ENCODE measurements at places on chromosomes 11 and 22.

GRCh38 chr11:81470446-81470845, 1263.2 kb downstream of the FAM181B start:
- no peak for DNase-seq

DNA sequence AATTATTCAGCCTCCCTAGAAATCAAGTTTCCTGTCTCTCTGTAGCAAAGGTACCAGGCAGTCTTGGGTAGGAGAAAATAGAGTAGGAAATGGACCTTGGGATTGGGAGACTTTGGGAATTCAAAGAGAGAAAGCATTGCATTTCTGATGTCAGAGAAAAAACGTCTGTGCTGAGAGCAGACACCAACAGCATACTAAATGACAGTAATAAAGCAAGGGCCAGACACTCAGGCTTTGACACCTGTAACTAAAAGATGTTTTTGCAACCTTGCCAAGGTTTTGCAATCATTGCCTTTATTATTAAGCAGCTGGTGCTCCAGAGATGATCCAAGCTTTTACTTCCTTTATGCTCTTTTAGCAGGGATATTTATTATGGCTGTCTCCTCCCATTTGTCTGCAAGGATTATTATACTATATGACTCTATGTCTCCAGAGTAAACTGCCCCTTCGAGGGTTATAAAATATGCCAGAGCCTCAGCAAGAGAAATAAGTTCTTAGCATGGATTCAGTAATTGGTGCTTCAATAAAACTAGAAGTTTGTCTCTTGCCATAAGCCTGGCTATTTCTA, 85.2 kb upstream of the GRAMD1B start:
- no peak for DNase-seq

- no peak for DNase-seq
Measured at GRCh38 chr11:113045146-113045545, 83.9 kb downstream of the NCAM1 start.

- DNase-seq = no peak
Measured at GRCh38 chr11:68008381-68009337, 1.5 kb upstream of the ALDH3B1 start.

GRCh38 chr11:58530236-58530635, 22.3 kb upstream of the OR5B21 start:
- peak; percentile 38 for DNase-seq

DNA sequence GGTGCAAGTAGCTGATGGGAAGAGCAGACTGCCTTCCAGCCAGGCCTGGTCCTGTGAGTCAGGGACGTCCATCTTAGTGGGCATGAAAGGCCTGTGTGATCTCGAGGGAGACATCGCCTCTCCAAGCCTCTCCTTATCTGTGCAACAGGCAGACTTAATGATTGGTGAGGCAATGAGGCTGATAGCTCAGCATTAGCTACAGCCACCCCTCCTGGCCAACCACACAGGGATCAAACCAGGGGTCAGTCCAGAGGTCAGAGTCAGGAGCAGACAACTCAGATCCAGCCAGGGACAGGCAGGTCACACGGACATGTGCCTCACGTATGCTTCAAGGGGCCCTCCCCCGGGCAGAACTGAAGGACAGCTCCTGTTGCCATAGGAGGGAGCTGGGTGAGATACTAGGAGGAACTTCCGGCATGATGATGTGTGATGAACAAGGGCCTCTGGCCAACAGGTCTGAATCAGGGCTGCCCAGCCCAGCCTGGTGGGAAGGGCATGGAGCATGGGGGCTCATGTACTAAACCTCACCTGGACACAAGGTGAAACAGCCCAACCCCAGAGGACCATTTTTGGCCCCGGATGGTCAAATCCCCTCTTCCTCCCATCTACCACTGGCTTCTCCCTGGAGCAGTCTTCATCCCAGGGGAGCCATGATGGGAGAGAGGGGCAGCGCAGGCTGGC, 2.8 kb upstream of the APOC3 start:
- no peak for DNase-seq

DNA sequence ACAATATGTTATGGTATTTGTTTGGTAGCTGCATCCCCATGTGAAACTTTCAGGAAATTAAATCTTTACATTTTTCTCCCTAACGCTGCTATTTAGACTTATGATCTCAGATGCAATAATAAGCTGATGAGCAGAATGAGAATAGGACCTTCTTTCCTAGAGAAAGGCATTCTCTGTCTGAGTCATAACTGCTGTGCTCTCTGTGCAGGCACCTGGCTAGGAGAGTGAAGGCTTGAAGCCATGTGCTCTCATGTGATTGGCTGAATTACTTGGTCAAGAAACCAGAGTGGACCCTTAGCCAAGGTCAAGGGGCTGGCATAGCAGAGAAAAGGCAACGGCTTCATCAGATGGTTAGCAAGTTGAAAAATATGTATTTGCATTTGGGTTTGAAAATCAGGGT, 185.0 kb downstream of the ADAMTS15 start:
- DNase-seq = no peak

DNA sequence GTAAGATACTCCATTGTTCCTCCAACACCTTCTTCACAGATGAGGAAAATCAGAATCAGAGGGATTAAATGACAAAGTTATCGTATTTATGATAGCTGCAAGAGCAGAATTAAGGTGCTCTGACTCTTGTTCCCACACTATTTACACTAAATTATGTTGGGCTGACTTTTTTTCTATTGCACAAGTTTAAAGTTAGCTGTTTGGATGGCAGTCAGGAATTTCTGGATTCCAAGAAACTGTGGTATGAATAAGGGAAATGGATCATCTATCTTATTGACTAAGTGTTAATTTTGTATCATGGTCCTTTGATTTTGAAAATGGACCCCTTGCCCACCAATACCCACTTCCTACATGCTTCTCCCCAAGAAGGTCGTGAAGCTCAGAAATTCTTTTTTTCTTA, 19.9 kb upstream of the APOA1 start:
- DNase-seq = no peak

- DNase-seq = no peak
Measured at GRCh38 chr11:68946416-68947090, 34.2 kb downstream of the MRGPRD start.

DNA sequence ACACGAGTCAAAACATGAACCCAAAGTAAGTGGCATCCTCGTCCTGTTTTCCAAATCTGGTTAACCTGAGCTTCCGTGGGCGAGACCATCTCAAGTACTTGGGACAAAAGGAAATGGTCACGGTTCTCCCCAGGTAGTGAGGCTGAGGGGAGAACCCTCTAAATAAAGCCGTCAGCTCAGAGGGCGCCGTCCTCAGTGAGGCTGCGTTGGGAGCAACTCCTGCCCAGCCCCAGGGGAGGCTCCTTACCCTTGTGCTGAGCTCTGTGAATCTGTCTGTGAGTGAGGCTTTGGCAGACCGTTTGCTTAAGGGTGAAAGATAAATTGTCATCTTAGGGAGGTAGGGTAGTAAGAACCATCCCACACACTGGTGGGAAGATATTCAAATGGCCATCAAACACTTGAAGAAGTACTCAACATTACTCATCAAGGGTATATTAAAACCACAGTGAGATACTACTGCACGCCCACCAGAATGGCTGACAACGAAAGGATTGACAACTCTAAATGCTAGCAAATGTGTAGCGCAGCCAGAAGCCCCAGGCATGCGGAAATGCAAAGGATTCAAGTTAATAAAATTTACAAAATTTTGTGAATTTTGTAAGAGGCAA, 321.0 kb downstream of the TBC1D22A start:
- no peak for DNase-seq

- no peak for DNase-seq
Measured at GRCh38 chr11:109956124-109956793, 136.9 kb upstream of the ZC3H12C start.

GRCh38 chr11:71454470-71455113, 1.6 kb downstream of the NADSYN1 start:
- DNase-seq = peak; percentile 37

GRCh38 chr11:93547028-93547427, 3.8 kb upstream of the SMCO4 start:
- DNase-seq = no peak

DNA sequence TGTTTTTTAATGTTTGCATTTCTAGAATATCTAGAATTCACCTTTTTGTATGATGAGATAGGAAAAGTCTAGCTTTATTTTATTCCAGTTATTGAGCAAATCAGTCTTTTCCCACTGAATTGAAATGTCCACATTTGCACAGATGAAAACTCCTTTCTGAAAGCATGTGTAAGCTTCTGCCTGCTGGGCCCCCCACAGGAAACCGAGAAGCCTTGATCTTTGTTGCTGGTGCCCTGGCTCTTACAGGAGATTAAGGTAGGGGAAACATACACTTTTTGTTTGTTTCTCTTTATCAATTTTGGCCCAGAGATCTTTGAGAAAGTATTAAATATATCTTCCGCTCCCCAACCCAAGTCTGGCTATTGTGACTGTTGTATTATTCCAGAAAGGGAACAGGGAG, 87.2 kb upstream of the GNAZ start:
- no peak for DNase-seq

- no peak for DNase-seq
Measured at GRCh38 chr11:44305470-44306051, 4.4 kb downstream of the ALX4 start.

DNA sequence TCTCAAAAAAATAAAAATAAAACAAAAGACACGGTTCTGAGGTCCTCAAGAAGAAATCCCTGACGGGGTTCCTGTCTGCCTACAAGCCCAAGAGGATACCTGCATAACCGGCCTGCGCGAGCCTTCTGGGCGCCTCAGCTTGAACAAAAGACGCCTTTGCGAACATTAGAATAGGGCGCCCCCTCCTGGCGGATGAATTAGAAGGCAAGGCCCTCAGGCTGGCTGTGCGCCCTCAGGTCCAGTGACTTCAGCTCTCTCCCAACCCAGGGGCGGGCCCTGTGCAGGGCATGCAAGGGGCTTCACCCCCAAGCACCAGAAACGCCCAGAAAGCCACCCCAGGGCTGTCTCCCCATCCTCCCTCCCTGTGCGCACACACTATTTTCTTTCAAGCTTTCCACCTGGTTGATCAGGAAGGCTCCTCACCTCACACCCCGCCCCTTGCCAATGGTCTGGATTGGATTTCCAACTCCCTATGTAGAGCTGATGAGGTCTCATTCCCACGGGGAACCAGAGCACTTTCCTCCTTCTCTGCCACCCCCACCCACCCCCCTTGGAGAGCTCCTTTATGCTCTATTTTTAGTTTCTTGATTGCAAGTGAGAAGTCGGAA, 273.3 kb downstream of the BUD13 start:
- DNase-seq = peak; percentile 2

- DNase-seq = no peak
Measured at GRCh38 chr11:123284454-123284853, 89.4 kb upstream of the CLMP start.

DNA sequence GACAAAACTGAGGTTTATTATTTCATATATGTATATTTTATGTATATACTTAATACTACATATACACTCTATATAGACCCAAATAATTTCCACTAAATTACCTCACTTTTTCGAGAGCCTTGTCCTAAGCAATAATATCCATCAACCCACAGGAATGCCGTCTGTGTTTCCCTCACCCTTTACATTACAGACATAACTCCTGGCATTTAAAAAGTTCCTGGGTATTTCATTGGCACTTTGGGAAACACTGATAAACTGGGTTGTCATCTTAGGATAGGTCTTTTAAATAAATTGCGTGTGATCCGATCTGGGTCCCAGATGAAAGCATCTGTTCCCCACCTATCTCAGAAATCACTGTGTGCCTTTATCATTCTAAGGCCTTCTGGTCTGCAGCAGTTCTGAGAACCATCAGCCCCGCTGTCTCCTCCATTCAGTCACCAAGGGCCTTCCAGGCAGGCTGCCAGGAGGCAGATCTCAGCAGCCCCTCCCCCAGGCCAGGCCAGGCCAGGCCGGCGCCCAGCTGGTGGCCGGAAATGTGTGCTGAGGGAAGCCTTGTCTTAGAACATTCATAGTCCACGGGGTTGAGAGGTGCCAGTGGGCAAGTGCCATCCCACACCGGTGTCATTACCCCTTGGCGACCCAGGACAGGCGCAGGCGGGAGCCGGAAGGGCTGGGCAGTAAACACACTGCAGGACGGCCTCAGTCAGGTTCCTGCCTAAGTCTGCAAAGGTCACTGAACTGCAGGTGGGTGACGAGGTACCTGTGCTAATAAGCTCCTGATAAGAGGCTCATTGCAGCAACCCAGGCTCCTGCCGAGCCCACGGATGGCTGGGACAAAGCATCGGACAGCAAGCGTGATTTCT, 3.3 kb downstream of the FGF19 start:
- no peak for DNase-seq

- DNase-seq = no peak
Measured at GRCh38 chr22:33717694-33718396, 202.4 kb downstream of the LARGE1 start.

DNA sequence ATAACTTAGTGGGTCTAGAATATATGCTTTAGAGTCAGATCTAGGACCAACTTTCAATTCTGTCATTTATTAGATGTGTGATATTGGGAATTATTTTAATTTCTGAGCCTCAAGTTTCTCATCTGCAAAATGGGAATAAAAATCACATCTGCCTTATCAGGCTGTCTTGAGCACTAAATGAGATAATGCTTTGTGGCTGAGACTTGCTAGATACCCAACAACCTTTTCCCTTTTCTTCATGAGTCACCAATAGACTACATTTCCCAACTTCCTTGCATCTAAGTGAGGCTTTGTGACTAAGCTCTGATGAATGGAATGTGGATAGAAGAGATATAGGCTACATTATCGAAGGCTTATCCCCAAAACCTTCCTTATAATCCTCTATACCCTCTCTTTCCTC, 220.7 kb upstream of the SESN3 start:
- DNase-seq = no peak

DNA sequence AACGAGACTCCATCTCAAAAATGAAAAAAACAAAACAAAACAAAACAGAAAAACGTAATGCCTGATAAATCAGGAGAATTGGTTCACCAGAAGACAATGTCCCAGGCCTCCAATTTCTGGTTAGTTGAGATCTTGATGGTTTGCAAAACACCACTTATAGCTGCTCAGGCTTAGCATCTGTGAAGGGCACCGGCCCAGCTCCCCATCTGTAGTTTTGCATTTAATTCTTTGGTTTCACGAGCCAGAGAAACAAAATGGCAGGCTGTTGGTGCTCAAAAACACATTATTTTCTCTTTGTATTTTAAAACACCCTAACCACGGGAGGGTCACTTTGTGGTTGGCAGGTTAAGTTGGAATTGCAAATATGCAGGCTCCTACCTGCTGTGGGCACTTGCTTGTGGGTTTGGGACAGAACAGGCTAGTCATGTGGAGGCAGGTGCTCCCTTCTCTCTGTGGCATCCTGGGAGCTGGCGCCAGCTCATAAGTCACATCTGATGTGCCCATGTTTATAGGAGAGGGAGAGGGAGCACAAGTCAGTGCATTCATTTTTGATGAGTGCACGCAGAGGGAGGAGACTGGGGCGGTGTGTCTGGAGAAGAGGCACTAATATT, 145.9 kb downstream of the CEP164 start:
- DNase-seq = no peak

DNA sequence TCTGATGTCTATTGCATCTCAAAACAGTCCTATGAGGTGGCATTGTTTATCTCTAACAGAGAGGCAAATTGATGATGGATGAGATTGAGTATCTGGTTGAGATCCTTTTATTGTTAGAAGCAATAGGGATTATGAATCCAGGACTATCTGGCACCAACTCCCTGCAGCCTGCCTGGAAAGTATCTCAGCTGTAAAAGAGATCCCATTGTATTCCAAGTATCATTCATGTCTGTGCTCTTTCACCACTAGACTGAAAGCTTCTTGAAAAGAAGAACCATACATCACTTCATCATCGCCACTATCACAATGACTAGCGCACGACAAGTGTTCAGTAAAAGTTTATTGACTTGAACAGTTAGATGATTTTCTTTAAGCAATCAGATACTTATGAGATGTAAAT, 41.9 kb upstream of the PCF11 start:
- no peak for DNase-seq

Data from CD4-positive, alpha-beta T cell (primary cell).